Activated CD8-positive, alpha-beta memory T cell treated with anti-CD3 and anti-CD28 coated beads, Interleukin-2, amount 10 ng/mL, durations not matched to agents 7 days and 5 days (primary cell): ENCODE measurements at places on chromosomes 1 and 21.

DNA sequence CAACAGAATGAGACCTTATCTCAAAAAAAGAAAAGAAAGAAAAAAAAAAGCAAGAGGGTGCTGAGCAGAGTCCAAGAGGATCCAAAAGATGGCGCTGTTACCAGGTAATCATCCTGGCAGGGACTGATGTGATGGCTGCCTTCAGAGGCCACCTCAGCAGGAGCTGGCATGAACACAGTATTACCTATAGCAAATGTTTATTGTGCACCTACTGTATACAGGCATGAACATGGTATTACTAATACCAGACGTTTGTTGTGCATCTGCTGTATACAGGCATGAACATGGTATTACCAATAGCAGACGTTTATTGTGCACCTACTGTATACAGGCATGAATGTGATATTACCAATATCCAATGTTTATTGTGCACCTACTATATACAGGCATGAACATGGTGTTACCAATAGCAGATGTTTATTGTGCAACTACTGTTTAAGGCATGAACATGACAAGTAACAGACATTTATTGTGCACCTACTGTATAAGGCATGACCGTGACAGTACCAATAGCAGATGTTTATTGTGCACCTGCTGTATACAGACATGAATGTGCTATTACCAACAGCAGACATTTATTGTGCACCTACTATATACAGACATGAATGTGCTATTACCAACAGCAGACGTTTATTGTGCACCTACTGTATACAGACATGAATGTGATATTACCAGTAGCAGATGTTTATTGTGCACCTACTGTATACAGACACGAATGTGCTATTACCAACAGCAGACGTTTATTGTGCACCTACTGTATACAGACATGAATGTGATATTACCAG lies 115.1 kb upstream of the TMEM51 start:
- no peak overlapping the region for H3K27ac ChIP-seq
- H3K36me3 ChIP-seq = no peaks in the 10 kb centered on the region
- no peaks in the 10 kb centered on the region for H3K27me3 ChIP-seq
- H3K4me3 ChIP-seq = no peak overlapping the region
- H3K4me1 ChIP-seq = no peaks in the 10 kb centered on the region
- peak; percentile 48 for DNase-seq

GRCh38 chr1:201022820-201023516 lies 546 bp downstream of the KIF21B start:
- peak; percentile 69 for DNase-seq
- H3K27me3 ChIP-seq = no peaks in the 10 kb centered on the region
- peaks cover 72% of the 10 kb centered on the region for H3K4me1 ChIP-seq
- peaks cover 37% of the 10 kb centered on the region for H3K36me3 ChIP-seq
- H3K27ac ChIP-seq = peak overlapping the region; percentile 99

DNA sequence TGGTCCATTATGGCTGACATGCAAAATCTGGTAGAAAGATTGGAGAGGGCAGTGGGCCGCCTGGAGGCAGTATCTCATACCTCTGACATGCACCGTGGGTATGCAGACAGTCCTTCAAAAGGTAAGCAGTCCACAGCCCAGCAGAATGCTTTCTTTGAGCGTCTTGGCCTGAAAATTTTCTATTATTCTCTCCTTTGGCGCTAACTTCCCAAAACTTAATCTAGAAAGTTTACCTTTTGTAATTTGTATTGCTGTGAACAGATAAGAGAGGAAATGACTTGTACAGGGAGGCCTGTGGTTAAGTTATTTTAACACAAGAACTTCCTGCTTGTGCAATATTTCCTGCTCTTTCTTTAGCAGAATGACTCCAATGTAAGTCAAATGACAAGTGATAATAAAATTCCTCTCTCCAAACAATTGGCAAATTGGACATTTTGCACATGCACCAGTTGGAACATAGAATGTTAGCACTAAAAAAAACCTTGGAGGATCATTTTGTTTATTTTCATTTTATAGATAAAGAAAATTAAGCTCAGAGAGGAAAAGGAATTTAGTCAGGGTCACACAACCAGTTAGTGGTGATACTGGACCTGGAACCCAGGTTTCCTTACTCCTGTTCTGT lies 18.9 kb downstream of the CAP1 start:
- H3K4me3 ChIP-seq = peak overlapping the region; percentile 62
- peaks cover 87% of the 10 kb centered on the region for H3K4me1 ChIP-seq
- peak overlapping the region; percentile 86 for H3K27ac ChIP-seq
- peak; percentile 51 for DNase-seq
- H3K27me3 ChIP-seq = no peaks in the 10 kb centered on the region
- H3K36me3 ChIP-seq = peaks cover 74% of the 10 kb centered on the region

DNA sequence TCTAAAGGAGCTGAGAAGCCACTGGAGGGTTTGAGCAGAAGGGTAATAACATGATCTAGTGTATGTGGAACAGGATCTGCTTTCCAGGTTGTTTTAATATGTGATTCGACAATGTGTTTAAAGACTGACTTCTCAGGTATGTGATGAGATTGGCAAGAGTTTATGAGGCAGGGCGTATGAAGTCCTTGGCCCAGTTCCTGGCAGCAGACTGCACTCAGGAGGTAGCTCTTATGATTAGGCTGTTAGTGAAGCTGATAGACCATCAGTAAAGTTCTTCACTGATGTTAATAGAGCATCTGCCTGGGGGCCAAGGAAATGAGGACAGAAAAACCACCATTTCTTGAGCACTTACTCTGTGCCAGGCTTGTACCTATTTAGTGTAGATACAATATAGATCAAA lies 41.9 kb upstream of the SERBP1 start:
- no peak overlapping the region for H3K27ac ChIP-seq
- DNase-seq = no peak
- H3K27me3 ChIP-seq = peaks cover 10% of the 10 kb centered on the region
- no peaks in the 10 kb centered on the region for H3K4me1 ChIP-seq

- peaks cover 40% of the 10 kb centered on the region for H3K27me3 ChIP-seq
- no peaks in the 10 kb centered on the region for H3K36me3 ChIP-seq
- no peaks in the 10 kb centered on the region for H3K4me1 ChIP-seq
- DNase-seq = no peak
- no peak overlapping the region for H3K27ac ChIP-seq
- no peak overlapping the region for H3K4me3 ChIP-seq
Observed at GRCh38 chr1:22344329-22344630, 107.4 kb upstream of the ZBTB40 start.

- no peak overlapping the region for H3K27ac ChIP-seq
- peaks cover 11% of the 10 kb centered on the region for H3K27me3 ChIP-seq
- H3K4me3 ChIP-seq = no peak overlapping the region
- H3K4me1 ChIP-seq = peaks cover 9% of the 10 kb centered on the region
Observed at GRCh38 chr1:1026599-1027413, 6.9 kb downstream of the AGRN start.

- H3K4me3 ChIP-seq = peak overlapping the region; percentile 8
- peak; percentile 83 for DNase-seq
- peaks cover 16% of the 10 kb centered on the region for H3K36me3 ChIP-seq
- H3K27ac ChIP-seq = no peak overlapping the region
- no peaks in the 10 kb centered on the region for H3K27me3 ChIP-seq
Observed at GRCh38 chr1:183956559-183957188, 80.9 kb downstream of the COLGALT2 start.

DNA sequence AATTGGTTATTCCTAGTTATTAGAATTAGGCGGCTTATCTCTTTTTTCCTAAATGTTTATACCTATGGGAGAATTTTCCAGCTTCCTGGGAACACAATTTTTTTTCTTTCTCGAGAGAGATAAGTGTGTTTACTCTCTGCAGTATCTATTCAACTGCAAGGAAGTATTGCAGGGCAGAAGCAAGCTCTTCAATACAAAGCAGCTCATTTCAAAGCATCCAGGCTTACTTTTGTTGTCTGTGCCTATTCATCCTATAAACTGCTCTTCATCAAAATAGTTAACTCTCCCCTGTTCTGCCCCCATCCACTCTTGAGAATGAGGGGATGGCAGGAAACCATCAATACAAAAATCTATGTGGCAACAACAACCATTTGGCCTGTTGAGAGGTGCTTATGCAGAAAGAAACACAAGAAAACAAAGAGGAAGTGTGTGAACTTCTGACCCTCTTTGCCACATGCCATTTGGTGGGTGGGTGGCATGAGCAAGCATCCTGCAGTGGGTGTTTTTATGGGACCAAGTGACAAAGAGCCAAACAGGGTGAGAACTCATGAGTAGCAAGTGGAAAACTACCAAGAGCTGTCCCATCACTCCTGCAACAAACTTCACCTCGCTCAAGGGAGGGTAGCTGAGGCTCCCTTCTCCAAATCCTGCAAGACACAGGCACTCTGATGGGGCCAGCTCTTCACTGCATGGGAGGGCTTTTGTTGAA lies 50.6 kb upstream of the MRPS6 start:
- peaks cover 28% of the 10 kb centered on the region for H3K36me3 ChIP-seq
- H3K27me3 ChIP-seq = no peaks in the 10 kb centered on the region
- peaks cover 38% of the 10 kb centered on the region for H3K4me1 ChIP-seq
- no peak overlapping the region for H3K27ac ChIP-seq
- H3K4me3 ChIP-seq = no peak overlapping the region
- DNase-seq = peak; percentile 69

DNA sequence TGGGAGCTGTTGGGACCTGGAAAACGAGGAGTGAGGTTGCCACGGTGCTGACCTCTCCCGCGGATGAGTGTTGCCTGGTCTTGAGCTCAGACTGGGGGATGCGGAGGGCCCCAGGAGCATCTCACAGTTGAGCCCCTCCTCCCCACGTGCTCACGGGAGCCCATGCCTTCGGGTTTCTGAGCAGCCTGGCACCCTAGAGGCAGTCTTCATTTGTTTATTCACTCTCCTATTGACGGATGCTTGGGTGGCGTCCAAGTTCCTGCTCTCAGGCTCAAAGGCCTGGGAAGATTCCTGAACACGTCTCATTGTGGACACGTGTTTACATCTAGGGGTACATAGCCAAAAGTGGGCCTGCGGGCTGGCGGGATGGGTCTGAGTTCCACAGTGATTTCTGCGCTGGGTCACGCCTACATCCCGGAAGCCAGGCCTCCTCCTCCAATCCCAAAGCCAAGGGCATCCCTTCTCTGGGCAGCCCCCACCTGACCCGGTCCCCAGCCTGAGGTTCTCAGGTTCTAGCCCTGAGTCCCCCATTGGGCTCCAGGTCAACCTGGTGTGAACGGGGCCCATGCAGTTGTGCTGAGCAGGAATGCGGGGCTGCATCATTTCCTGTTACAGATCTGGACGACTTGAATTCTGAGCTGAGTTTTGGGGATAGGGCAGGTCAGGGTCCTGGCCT lies 14.7 kb downstream of the WNT3A start:
- no peaks in the 10 kb centered on the region for H3K36me3 ChIP-seq
- no peak overlapping the region for H3K27ac ChIP-seq
- DNase-seq = no peak

- H3K4me3 ChIP-seq = no peak overlapping the region
- H3K4me1 ChIP-seq = no peaks in the 10 kb centered on the region
- no peak for DNase-seq
- no peak overlapping the region for H3K27ac ChIP-seq
Observed at GRCh38 chr1:19772053-19772452, 27.7 kb downstream of the TMCO4 start.

DNA sequence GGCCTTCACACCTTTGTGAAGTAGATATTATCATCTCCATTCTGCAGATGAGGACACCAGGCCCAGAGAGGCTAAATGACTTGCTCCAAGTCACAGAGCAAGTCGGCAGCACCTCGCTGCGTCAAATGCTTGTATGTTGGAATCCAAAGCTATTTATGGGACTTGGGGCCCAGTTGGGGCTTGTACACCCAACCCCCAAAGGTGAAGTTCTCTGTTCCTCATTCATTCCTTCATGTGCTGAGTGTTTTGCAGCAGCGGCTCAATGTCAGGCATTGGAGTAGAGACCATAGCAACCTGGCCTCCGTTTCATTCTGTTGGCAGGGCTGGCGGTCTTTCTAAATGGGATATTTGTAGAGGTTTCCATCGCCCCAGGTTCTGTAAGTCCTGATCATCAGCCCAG lies 113.4 kb upstream of the SLC25A33 start:
- peak overlapping the region; percentile 73 for H3K27ac ChIP-seq
- no peaks in the 10 kb centered on the region for H3K36me3 ChIP-seq
- DNase-seq = no peak
- peaks cover 54% of the 10 kb centered on the region for H3K27me3 ChIP-seq
- H3K4me1 ChIP-seq = peaks cover 52% of the 10 kb centered on the region

DNA sequence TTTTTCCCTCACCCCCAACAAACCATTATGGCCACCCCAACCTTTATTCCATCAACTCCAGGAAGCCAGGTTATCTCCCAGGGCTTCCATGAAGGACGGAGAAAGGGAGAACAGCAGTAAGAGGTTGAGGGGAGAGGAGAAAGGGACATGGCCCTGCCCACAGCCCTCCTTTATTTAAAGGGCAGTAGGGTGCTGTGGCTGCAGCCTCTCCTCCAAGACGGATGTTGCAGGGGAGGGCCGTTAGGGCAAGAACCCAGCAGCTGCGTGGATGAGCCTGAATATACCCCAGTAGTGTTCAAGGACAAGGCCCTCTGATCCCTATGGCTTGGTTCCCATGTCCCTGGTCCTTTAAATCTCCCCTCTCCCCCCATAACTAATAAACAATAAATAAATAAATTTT lies 5.9 kb downstream of the RXFP4 start:
- peaks cover 41% of the 10 kb centered on the region for H3K36me3 ChIP-seq
- no peak for DNase-seq
- peak overlapping the region; percentile 82 for H3K27ac ChIP-seq
- no peaks in the 10 kb centered on the region for H3K27me3 ChIP-seq
- peak overlapping the region; percentile 31 for H3K4me3 ChIP-seq

DNA sequence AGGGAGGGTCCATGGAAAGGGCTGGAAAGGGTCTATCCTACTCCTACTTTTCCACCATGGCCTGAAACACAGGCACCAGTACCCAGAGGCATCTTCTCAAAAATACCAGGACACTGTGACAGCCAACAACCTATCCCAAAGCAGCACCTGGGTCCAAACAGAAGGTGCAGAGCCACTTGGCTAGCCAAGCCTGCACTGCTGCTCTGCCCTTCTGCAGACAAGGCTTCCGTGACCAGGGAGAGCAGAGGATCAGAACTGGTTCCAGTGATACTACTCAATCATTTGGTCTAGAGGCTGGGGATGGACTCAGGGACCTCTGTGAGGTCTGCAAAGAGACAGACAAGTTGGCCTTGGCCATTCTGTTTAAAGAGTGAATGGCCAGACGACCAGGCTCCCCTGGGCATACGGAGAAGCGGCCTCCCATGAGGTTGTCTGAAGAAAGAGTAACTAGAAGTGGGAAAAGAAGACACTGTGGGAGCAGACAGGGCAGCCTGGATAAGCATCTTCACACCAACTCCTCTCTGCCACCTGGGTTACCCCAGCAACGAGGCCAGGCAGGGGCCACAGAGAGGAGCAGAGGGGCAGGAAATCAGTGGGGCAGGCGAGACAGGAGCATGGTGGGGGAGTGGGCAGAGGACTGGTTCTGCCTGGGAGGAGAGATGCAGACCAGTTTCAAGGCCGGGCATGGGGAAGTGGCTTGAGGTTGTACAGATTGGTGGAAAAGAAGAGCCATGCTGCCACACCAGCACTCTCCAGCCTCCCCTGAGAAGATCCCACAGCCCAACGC lies 5.7 kb downstream of the KCNN3 start:
- no peak for DNase-seq
- H3K4me1 ChIP-seq = peaks cover 35% of the 10 kb centered on the region
- no peaks in the 10 kb centered on the region for H3K36me3 ChIP-seq

GRCh38 chr1:47875831-47876586 lies 121.2 kb downstream of the TRABD2B start:
- H3K27ac ChIP-seq = no peak overlapping the region
- DNase-seq = no peak
- no peak overlapping the region for H3K4me3 ChIP-seq
- peaks cover 3% of the 10 kb centered on the region for H3K27me3 ChIP-seq
